ENCODE measurements at places on chromosomes 16 and 17.

DNA sequence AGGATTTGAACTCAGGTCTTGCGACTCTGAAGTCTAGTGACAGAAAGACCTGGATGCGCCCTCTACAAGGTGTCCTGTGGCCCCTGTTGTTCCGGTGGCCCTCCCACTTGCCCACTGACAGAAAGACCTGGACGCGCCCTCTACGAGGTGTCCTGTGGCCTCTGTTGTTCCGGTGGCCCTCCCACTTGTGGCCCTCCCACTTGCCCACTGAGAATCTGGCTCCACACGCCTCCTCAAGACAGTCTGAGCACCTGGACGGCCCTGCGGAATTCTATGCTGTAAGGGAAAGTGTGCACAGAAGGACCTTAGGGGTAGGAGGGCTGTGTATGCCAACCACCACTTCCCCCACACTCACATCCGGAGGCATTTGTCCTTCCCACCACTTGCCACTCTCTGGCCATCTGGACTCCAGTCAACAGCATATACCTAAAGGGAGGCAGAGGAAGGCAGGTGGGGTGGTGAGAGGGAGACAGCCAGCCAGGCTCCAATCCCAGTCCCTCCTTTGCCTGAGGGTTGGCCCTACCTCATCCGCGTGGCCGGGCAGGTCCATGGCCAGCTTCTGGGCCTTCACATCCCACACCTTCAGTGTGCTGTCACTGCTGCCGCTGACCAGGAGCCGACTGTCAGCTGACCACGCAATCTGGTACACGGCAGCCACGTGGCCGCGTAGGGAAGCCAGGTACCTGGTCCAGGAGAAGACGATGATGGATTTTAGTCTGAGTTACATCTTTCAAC is 9.1 kb downstream of the NLE1 start:
- no peak for DNase-seq

GRCh38 chr17:62739645-62740388 is 68.3 kb downstream of the MARCHF10 start:
- DNase-seq = peak; percentile 88

- peak; percentile 88 for DNase-seq
Observed at GRCh38 chr17:81553616-81554181, 1.5 kb upstream of the FAAP100 start.

DNA sequence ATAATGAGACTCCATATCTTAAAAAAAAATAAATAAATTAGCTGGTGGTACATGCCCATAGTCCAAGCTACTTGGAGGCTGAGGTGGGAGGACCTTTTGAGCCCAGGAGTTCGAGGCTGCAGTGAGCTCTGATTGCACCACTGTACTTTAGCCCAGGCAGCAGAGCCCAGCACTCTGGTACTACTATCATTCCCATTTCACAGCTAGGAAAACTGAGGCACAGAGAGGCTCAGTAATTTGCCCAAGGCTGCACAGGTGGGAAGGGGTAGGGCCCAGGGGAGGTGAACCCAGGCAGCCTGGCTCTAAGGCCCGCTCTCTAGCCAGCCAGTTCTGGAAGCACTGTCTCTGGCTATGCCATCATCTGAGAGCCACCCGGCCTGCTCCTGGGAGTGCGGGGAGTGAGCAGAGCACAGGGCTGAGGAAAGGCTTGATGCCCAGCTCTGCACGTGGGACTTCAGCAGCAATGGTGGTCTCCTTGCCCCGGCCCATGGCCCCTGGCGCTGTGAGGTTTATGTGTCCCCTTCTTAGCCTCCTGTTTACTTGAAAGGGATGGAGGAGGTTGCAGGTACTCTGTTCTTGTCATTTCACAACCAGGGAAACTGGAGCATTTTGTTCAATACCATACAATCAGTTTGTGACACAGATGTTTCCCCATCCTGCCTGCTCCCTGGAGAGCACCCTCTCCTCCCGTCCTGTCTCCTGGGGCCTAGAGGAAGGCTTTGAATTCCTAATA is 222.3 kb downstream of the KATNIP start:
- no peak for DNase-seq

DNA sequence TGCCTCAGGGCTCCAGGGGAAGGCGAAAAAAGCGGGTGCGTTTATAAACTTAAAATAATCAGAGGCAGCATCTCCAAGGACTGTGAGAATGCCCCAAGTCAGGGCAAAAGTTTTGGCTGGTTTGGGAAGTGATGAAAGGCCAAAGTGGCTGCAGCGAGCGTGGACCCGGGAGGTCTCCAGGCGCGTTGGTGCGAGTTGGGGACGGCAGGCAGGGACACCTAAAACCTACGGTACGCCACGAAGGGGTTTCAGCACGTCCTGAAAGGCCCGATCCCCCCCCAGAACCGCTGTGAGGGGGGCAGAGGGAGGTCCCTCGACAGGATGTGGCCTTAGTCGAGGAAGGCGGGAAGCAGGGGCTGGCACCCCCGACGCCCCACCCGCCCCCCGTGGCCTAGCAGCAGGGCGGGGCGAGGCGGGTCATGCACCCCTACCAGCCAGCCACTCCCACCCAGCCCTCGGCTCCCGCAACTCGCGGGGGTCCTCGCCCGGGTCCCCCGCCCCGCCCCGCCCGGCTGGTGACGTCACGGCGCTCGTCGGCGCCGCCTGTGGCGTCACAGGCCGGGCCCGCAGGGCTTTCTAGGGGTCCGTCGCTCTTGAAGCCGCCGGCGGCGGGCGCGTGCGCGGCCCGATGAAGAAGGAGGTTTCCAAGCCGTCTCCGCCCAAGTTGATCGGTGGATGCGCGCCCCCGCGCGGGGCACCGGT is at the start of gene MYCBPAP:
TSS of gene MYCBPAP (plus strand) at position 569 of the 702 bp plus-strand sequence. CDS start 236 bp downstream, outside the sequence.
- peak; percentile 86 for DNase-seq

DNA sequence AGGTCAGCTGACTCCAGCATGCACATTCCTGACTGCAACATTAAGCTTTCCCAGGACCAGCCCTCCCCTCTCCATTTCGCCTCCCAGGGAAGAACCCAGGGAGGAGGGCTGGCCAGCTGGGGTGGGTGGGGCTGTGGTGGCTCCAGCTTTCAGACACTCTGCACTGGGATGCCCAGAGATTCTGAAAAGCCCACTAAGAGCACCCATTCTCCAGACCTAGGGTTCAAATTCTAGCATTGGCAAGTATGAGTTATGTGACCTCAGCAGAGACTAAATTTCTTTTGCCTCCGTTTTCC is 7.8 kb downstream of the DLX3 start:
- no peak for DNase-seq

DNA sequence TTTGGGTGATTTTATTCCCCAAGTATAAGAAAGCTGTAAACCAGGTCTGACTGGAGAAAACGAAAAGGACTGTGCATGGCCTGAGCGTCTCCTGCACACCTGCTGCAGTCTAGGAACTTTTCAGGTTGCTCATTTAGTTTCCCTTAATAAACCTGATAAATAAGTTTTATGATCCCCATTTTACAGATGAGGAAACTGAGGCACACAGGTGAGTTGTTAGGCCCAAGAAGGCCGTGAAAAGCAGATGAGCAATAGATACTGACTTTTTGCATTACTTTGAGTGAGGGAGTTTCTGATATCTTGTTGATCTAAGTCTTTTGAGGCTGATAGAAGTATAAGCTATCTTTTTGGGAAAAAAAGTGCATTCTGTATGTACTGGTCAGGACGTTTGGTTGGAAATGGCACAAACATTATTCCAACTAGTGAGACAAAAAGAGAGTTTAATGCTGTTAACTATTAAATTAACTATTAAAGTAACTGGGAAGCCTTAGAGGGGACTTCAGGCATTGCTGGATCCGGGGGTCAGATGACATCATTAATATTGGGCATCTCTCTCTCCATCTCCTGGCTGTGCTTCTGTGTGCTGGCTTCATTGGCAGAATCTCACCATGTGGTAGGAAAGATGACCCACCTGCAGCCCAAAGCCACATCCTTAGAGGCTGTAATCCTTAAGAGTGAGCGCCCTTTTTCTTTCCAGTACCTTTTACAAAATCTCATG is 163.4 kb downstream of the CMIP start:
- DNase-seq = no peak

GRCh38 chr16:65212240-65212639 is 90.4 kb upstream of the CDH11 start:
- no peak for DNase-seq

GRCh38 chr17:30218799-30219198 is 16.7 kb downstream of the SLC6A4 start:
- no peak for DNase-seq

DNA sequence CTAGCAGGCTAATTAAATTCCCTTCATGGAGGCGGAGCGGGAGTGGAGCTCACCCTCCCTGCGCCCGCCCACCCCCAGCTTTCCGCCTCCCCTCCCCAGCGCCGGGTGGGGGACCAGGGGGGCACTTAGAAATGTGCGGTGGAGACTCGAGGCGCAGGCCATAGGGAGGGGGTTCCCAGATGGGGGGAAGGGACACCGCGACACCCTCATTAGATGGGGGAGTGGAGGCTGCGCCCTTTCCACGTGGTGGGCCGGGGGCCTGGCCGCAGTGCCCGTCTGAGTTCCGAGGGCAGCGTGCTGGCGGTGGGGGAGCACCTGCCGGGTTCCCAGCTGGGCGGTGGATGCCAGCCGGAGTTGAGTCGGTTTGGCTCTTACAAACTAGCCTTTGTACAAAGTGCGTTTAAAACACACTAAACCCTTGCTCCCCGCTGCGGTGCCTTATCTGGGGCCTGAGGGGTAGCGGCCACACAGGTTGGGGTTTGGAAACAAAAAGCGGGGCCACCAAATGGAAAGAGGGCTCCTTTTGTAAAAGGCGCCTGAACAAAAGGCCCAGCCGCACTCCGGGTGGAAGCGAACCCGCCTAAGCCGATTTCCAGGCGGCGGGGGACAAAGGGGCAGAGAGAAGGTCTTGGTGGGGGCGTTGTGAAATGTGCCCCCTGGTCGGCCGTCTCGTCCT is 1.4 kb downstream of the GSE1 start:
- DNase-seq = no peak

- DNase-seq = no peak
Observed at GRCh38 chr17:15891318-15891717, 53.6 kb upstream of the ADORA2B start.

DNA sequence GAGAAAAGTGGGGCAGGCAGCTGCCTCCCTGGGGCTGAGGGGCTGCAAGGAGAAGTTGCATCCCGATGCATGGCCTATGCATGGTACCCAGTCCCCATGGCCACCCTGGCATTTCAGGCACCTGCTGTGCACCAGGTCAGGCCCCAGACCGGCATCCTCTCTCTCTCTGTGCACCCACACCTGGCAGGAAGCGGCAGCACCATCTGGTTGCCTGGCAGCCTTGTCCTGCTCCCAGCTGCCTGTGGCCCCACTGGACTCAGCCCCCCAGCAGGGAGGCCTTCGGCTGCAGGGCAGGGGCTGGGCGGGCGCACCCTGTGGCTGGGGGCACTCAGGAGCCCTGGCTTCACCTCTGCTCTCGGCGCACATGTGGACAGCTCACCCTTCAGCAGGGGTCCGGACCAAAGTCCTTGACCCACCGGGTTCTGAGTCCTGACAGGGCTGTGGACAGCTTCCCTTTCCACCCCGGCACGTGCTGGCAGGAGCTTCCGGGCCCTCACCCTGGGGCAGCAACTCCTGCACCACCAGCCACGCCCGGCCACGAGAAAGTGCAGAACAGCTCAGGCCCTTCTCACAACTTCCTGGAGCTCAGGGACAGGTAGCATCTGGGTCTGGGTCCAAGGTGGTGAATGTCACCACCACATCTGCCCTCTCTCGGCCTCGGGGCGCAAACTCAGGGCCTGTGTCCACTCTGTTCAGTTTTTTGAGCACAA is 36.7 kb downstream of the CTU2 start:
- no peak for DNase-seq

DNA sequence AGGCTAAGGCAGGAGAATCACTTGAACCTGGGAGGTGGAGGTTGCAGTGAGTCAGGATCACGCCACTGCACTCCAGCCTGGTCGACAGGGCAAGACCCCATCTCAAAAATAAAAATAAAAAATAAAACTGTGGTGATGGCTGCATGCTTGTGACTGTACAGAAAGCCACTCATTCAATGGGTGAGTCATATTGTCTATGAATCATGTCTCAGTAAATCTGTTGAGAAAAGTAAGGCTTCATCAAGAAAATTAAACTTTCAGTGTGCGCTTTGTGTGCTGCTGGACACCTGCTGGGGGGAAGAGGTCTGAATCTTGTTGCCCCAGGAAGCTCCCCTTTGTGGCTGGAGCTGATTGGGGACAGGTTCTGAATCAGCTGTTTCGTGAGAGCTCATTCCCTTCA is 11.3 kb downstream of the NUBP1 start:
- peak; percentile 43 for DNase-seq

DNA sequence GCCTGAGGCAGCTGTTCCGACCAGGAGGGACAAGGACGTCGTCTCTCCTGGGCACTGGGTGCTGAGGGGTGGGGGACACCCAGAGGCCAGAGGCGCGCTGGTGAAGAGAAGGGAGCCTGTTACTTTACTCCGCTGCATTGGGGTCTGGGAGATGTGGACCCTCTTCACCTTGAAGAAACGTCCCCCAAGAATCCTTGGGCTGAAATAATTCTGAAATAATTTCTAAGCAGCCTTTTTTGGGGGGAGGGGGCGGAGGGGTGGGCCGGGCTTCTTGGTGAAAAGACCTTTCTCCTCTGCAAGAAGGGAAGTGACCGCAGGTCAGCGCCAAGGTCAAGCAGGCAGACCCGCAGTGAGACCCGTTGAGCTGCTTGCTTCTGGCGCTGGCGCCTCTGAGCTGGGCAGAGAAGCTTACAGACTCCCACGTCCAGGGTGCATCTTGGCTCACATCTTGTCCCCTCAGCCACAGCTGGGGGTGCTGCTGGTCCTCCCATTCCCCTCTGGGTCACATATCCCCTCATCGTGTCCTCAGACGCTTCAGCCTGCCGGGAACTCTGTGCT is 1.1 kb downstream of the SYT17 start:
- DNase-seq = no peak

DNA sequence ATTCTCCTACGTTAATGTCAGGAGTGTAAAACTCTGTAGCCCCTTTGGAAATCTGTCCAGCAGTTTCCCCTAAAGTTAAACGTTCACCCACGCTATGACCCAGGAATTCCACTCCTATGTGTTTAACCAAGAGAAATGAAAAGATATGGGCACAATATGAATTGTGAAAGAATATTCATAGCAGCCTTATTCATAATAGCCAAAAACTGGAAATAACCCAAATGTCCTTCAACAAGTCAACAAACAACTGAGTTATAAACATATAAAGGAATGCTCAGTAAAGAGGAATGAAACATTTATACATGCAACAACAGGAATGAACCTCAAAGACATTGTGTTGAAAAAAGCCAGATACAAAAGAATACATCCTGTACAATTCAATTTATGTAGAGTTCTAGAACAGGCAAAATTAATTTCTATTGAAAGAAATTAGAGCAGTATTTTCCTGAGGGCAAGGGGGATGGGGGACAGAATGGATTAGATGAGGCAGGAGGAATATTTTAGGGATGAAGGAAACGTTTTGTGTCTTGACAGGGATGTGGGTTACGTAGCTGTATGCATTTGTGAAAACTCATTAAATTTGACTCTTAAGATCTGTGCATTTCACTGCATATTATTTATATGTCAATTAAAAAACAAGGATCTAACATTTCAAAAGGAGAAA is 286.7 kb upstream of the CDH5 start:
- no peak for DNase-seq

DNA sequence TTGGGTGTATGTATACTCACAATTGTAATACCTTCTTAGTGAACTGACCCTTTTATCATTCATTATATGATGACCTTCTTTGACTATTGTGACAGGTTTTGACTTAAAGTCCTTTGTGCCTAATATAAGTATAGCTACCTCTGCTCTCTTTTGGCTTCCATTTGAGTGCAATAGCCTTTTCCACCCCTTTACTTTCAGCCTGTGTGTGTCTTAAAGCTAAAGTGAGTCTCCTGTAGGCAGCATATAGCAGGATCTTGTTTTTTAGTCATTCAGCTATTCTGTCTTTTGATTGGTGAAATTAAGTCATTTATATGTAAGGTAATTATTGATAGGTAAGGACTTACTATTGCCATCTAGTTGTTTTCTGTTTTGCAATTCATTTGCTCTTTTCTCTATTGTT is 15.9 kb upstream of the TBX4 start:
- DNase-seq = no peak

All from AG08395 (cell line).